ENCODE measurements at places on chromosomes 2 and 18.

- DNase-seq: no peak
Observed at GRCh38 chr2:235542733-235543127, 48.9 kb downstream of the AGAP1 start.

- no peak for DNase-seq
Observed at GRCh38 chr2:218744615-218745014, 34.0 kb downstream of the TTLL4 start.

DNA sequence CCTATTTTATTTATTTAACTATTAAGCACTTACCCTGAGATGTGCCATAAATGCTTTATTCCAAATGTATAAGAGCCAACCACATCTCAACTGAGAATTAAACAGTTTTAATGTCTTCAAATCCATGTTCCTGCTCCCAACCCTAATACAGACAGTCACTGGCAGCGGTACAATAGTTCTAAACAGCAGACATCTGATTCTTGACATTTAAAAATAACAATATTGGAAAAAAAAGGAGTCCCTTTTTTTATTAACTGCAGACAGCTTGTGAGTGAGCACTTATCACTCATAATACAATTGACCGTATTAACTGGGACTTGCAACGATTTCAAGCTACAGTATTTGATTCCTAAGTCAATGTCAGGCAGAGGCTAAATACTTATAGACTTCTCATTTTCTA, 424.6 kb downstream of the TGIF1 start:
- DNase-seq: no peak

GRCh38 chr18:29154758-29155725, 978.1 kb upstream of the CDH2 start:
- no peak for DNase-seq

- DNase-seq: no peak
Observed at GRCh38 chr2:164840930-164841718, 499 bp downstream of the COBLL1 start.

DNA sequence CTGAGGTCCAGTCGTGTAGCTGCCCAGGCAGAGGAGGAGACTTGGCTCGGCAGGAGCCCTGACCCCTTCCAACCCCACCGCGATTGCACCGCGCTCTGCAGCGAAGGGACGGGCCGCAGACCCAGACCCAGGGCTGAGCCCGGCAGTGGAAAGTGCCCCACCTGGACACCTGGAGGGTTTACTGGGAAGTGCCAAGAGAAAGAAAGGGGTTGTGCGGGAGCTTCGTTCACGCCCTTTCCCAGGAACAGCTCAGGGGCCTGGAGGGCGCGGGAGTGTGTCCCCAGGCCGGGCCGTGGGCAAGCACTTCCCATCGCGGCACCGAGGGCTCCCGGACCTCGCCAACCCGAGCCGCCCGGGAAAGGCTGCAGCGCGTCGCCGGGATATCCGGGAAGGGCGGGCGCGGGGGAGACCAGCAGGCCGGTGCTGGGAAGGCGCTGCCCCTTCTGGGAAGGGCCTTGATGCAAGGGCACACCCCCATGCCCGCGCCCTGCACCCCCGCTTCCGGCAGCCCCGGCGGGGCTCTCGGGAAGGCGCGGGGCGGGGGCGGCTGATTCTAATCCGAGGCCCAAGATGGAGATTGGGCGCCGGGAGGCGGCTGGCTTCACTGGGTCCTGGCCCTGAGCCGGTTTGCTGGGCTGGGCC, 36.1 kb upstream of the MRPL33 start:
- no peak for DNase-seq

GRCh38 chr18:13183359-13183758, 35.2 kb upstream of the LDLRAD4 start:
- no peak for DNase-seq

DNA sequence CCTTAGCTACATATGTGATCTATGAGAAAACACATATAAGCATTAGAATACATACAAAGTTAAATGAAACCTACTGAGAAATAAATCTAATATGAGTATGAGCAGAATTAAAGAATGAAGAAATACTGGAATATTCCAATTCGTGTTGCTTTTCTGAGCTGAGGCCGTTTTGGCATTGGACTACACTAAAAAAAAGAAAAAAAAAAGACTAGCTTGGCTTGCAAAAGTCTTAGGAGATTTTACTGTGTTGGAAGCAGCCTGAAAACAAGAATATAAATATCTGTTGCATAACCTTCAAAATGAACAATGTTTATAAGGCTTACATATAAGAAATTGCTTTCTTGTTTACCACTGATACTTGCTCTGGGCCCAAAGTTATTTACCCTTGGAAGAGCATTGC, 562.8 kb downstream of the TMEM182 start:
- no peak for DNase-seq

DNA sequence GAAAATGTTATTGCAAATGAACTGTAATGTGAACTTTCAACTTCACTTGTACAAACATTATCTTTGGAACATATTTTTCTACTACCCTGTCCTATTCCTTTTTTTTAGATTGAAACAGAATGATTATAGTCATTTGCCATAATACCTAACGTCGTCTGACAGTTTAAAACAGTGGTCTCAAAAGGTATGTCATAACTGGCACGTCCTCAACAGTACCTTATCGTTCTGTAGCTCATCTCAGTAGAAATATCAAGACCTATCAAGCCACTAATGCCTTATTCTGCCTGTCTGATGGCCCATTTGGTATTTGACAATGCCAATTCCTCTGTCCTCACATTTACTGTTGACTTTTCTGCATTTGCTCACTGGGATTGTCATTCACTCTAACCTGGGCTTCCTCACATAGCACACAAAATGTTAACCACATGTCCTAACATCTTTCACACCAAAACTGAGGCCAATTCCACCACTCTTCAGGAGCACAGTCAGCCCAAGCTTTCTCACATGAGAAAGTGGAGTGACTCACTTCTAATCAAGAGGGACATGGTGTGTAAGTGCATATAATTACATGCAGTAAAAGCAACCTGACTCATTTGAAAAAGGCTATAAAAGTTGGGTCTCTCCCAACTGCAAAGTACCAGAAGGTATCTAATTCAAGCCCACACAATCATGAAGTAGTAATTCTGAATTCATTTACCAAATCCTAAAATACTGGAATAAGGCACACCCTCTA, 34.8 kb downstream of the DNER start:
- DNase-seq: no peak

GRCh38 chr18:7158216-7158615, 40.6 kb upstream of the LAMA1 start:
- no peak for DNase-seq

DNA sequence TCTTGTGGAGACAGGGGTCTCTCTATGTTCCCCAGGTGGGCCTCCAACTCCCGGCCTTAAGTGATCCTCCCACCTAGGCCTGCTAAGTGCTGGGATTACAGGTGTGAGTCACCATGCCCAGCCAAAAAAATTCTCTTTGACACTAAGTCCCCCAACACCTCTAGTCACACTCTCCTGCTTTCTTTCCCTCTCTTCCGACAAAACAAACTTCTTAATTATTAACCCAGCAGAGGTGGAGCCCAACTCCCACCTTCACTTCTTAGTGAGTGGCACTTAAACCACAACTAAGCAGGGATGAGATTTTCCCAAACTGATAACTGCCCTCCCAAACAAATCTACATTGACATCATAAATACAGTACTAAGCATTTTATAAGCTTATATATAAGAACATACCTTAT, 60.5 kb upstream of the PMAIP1 start:
- no peak for DNase-seq

DNA sequence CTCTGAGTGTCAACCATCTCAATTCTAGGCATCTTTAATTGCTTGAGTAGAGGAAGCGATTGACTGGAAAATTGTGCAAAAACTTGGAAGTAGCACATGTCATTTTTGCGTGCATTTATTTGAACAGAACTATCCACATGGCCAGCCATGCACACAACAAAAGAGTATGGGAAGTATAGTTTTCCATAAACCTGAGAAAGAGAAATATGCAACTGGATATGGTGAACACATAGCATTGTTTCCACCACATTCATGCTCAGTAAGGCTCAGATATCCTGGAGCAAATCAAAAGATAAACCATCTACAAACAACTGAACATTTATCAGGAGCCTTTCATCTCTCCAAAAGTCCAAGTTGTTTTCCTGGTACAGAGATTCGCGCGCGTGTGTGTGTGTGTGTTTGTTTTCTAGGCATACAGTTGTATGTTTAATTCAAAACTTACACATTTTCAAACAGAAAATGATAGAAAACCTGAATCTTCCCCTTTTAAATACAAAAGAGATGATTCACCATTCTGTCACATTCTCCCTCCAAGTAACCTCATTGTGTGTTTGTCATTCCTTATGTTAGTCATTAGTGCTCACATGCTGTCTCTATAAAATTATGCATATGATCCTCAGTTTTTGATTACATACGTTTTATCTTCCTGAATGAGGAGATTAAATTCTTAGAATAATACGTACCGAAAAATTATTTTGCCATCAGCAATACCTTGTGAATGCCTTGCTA, 780.4 kb upstream of the NRXN1 start:
- no peak for DNase-seq

GRCh38 chr2:79139423-79139822, 19.1 kb downstream of the REG1A start:
- DNase-seq: no peak

- no peak for DNase-seq
Observed at GRCh38 chr2:11683966-11684365, 14.0 kb upstream of the NTSR2 start.
